ENCODE measurements at places on chromosomes 16 and 17. TPM values are rescaled to one million over a fixed set of nuclear protein-coding genes. Genes with fewer than 3 reads are reported as not detected.

TNFRSF17 gene
- not detected for total RNA-seq

GUCY2D gene
- total RNA-seq, result 0.06 TPM

- DNase-seq, result peak; percentile 80
Observed at GRCh38 chr16:10081201-10081940, 100.9 kb downstream of the GRIN2A start.

DNA sequence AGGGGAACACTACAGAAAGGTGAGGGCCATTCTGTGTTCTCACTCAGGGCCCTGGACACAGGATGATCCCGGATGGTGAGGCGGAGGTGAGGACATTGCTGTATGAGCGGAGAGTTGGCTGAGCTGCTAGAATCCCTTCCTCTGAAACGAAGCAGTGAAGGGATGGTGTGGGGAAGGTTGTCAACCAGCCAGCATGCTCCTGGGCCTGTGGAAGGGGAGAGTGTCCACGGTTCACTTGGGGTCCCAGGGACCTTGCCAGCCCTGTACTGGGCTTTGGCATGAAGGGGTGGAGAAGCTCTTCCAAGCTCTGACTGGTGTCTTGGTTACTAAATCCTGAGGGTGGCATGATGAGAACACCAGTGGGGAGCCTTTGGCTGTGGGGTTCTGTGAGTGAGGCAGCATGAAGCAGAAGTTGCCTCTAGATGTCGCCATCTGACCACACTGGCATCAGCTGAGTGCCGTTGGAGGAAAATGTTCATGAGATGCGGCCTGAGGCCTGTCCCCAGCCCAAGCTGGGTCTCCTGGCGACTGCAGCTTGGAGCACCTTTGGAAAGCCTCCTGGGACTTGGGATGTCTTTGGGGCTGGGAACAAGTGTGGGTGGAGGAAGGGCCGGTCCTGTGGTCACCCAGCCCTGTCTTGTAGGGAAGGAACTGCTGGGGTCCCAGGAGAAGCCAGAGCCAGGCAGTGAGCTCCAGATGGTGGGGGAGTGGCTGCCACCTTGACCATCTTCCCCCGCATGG, 14.8 kb downstream of the PDP2 start:
- peak; percentile 93 for DNase-seq

- DNase-seq, result no peak
Observed at GRCh38 chr17:35212668-35213067, 18.5 kb upstream of the SLC35G3 start.

DNA sequence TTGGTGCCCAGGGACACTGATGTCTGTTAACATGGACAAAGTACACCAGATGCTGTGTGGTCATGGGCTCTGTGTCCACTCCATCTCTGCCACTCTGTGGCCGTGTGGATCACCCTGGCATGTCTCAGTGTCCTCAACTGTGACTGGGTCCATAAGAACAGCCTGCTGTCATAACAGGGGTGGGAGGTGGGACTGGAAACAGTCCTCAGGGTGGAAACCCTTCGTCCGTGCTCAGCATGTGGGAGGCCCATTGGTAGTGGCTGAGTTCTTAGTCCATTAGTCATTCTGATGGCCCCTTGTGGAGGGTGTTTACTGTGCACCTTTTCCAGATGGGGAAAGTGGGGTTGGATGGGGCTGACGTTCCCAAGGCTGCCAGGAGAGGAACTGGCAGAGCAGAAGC, 12.8 kb downstream of the FLYWCH2 start:
- DNase-seq, result no peak
